ENCODE measurements at places on chromosomes 6 and 20.

GRCh38 chr6:2697291-2697690, 53.4 kb downstream of the MYLK4 start:
- H3K36me3 ChIP-seq, result no peaks in the 10 kb centered on the region
- DNase-seq, result no peak
- no peak overlapping the region for H3K4me3 ChIP-seq

DNA sequence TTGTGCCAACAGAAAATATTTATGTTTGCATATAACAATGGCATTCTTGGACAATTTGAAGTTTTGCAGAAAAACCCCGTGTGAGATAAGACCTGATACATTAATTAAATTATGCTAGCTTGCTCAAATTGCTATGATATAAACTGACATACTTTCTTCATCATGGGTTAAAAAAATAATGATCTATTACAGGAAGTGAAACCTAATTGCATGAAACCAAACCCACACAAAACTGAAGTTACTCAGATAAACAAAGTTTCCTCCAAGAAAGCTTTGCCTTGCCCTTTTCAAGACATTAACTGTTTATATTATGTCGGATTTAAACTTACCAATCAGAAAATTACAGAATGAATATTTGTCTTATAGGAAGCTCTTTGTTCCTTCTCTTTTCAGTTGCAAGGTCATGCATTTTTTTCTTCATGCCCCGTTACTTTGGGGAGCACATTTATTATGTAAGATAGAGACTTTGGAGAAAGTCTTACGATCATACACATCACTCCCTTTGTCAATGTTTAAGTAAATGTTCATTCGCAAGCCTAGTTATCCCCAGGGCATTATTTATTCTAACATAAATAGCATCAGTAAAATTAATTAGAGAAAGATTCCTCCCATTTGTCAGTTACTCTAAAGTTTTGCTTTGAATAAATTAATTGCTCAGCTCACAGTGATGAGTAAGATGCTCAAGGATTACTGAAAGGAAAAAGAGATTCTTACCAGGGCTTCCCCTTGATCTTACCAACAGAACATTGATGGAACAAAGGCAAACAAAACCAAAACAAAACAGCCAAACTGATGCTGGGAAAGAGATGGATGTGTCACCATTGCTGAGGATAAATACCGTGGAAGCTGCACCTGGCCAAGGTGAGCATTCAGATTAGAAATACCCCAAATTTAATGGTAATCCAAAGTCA, 14.8 kb upstream of the TMEM244 start:
- H3K4me1 ChIP-seq, result peaks cover 13% of the 10 kb centered on the region
- H3K4me3 ChIP-seq, result no peak overlapping the region
- no peaks in the 10 kb centered on the region for H3K36me3 ChIP-seq
- no peak for DNase-seq

GRCh38 chr6:97195117-97195516, 87.9 kb downstream of the MMS22L start:
- no peaks in the 10 kb centered on the region for H3K27me3 ChIP-seq
- H3K4me1 ChIP-seq, result no peaks in the 10 kb centered on the region
- peaks cover 12% of the 10 kb centered on the region for H3K36me3 ChIP-seq
- no peak overlapping the region for H3K4me3 ChIP-seq

DNA sequence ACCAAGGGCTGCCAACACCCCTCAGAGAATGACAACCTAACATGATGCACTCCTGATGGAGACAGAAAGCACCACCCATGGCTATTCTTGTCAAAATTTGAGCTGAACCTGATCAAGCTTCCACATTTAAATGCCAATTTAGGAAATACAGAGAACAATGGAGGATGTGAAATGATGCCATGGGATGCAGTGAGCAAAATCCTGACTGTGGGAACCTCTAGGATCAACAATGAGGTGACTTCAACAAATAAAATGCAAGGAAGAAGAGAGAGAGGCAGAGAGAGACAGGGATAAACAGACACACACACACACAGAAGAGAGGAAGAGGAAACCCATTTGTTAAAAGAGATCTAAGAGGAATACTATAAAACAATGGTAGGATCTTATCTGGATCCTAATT, 119.6 kb upstream of the NUP153 start:
- H3K36me3 ChIP-seq, result no peaks in the 10 kb centered on the region
- no peaks in the 10 kb centered on the region for H3K4me1 ChIP-seq
- H3K27me3 ChIP-seq, result peaks cover 4% of the 10 kb centered on the region
- no peak for DNase-seq

GRCh38 chr6:81892891-81893290, 140.4 kb upstream of the TENT5A start:
- DNase-seq, result no peak
- H3K27ac ChIP-seq, result no peak overlapping the region
- no peaks in the 10 kb centered on the region for H3K36me3 ChIP-seq
- no peaks in the 10 kb centered on the region for H3K27me3 ChIP-seq
- no peaks in the 10 kb centered on the region for H3K4me1 ChIP-seq
- H3K4me3 ChIP-seq, result no peak overlapping the region

DNA sequence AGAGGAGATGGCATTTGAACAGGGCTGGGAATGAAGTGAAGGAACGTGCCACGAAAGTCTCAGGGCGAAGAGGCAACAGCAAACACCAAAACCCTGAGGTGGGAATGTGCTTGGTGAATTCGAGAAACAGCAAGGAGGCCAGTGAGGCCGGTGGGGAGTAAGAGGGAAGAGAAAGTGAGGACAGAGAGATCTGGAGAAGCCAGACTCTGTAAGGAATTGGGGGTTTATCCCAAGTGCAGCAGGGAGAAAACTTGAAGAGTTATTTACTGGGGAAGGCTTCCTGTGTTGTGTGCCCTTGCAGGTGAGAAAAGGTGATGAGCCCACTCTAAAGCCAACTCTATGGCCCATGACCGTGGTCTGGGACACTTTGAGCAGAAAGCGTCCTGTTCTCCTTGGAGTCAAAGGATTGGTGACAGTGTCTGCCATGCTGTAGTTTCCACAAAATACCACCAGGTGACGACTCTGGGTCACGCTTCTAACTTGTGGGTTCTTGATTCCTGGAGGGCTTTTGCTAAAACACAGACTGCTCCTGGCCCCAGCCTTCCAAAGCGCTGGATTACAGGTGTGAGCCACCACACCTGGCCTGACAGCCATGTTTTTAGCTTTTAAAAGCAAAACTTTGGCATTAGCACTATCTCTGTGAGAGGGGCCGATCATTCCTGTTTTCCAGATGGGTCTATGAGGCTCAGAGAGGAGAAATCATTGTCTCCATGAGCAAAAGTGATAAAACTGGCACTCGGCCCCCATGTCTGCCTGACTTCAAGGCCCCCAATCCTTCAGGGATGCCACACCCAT, 18.0 kb upstream of the CSNK2A1 start:
- H3K36me3 ChIP-seq, result no peaks in the 10 kb centered on the region
- H3K4me3 ChIP-seq, result no peak overlapping the region

GRCh38 chr6:142878407-142878806, 66.6 kb downstream of the HIVEP2 start:
- H3K4me1 ChIP-seq, result peaks cover 89% of the 10 kb centered on the region
- H3K27me3 ChIP-seq, result no peaks in the 10 kb centered on the region
- H3K36me3 ChIP-seq, result peaks cover 76% of the 10 kb centered on the region
- H3K4me3 ChIP-seq, result no peak overlapping the region
- peak; percentile 33 for DNase-seq
